Psoas muscle (tissue), 8 donors: ENCODE measurements at places on chromosomes 6 and 20. TPM values are rescaled to one million over a fixed set of nuclear protein-coding genes. Genes with fewer than 3 reads are reported as not detected.

DNA sequence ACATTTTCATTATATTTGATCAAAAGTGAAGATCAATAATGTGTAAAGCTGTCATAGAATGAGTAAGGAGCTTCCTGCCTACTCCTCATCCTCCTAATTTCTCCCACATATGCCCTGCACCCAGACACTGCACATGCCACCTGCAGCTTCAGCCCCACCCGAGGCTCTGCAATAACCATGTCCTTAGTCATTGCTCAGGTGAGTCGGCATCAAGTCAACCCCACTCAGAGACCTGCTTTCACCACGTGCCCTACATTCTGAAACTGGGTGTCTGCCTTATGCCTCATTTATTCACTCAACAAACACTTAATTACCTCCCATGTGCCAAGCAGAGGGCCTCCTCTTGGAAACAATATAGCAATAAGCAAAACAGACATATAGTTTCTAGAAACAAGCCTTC, 15.4 kb upstream of the TNFAIP3 start:
- no peaks in the 10 kb centered on the region for H3K36me3 ChIP-seq
- H3K4me3 ChIP-seq = no peak overlapping the region
- H3K4me1 ChIP-seq = no peaks in the 10 kb centered on the region

DNA sequence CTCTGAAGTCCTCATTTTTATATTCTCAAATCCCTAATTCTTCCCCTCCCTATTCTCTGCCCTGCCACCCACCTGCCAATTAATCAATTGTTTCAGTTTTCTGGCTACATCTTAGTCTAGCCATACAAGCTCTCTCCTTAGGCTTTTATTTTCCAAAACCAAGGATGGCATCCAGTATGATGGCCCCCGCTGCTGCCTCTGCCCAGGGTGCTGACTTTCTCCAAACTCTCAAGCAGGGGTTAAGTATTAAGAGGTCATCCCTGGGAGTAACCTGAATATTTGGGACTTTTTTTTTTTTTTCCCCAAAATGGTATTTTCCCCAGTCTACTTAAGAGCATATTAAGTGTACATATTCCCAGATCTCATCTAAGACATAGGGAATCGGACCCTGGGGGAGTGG, 183.8 kb downstream of the DHX35 start:
- no peaks in the 10 kb centered on the region for H3K36me3 ChIP-seq
- H3K4me3 ChIP-seq = no peak overlapping the region
- no peak overlapping the region for H3K27ac ChIP-seq
- DNase-seq = no peak

DNA sequence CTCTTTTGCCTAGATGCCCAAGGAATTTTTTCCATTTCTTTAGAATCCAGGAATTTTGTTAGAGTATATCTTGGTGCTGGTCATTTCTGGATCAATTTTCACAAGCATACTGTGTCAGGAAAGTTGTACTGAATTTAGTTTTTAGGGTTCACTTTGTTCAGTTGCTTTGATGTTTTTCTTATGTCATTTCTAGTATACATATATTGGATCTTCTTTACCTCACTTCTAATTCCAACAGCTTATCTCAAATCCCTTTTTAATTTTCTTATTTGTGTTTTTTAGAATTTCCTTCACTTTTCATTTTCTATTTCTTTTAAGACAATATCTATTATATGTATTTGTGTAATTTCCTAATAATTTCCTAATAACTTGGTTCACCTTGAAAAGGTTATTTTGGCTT, 281.0 kb upstream of the AGPAT4 start:
- H3K4me3 ChIP-seq = no peak overlapping the region
- no peaks in the 10 kb centered on the region for H3K36me3 ChIP-seq
- no peak for DNase-seq
- H3K27ac ChIP-seq = no peak overlapping the region

DNA sequence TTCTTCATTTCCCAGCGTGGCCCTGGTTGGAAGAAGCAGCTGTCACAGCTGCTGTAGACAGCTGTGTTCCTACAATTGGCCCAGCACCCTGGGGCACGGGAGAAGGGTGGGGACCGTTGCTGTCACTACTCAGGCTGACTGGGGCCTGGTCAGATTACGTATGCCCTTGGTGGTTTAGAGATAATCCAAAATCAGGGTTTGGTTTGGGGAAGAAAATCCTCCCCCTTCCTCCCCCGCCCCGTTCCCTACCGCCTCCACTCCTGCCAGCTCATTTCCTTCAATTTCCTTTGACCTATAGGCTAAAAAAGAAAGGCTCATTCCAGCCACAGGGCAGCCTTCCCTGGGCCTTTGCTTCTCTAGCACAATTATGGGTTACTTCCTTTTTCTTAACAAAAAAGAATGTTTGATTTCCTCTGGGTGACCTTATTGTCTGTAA, 292.7 kb downstream of the ESR1 start:
- H3K27ac ChIP-seq = peak overlapping the region; percentile 59
- no peaks in the 10 kb centered on the region for H3K36me3 ChIP-seq
- H3K4me3 ChIP-seq = no peak overlapping the region
- H3K4me1 ChIP-seq = peaks cover 28% of the 10 kb centered on the region
- H3K27me3 ChIP-seq = no peaks in the 10 kb centered on the region

DNA sequence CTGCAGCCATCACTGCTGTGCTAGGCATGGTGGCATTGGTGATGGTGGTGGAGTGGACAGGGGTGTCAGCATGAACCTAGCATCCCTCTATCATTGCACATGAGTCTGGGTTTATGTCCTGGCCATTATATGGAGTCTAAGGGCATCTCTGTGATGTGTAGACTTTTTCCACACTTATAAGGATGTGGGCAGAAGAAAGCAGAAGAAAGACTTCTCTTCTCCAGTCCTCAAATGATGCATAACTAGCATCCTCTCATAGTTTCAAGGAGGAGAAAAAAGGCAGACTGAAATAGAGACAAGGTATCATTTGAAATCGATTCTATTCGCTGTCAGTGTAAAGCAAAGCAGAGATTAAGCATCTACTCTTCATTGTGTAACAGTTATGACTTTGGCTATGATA, 140.0 kb upstream of the ATXN1 start:
- no peaks in the 10 kb centered on the region for H3K36me3 ChIP-seq
- peaks cover 14% of the 10 kb centered on the region for H3K4me1 ChIP-seq
- H3K4me3 ChIP-seq = no peak overlapping the region

GRCh38 chr6:133621751-133622150, 267.2 kb upstream of the TCF21 start:
- no peaks in the 10 kb centered on the region for H3K36me3 ChIP-seq
- no peaks in the 10 kb centered on the region for H3K4me1 ChIP-seq
- H3K27me3 ChIP-seq = no peaks in the 10 kb centered on the region
- no peak for DNase-seq
- H3K27ac ChIP-seq = no peak overlapping the region
- H3K4me3 ChIP-seq = no peak overlapping the region

DNA sequence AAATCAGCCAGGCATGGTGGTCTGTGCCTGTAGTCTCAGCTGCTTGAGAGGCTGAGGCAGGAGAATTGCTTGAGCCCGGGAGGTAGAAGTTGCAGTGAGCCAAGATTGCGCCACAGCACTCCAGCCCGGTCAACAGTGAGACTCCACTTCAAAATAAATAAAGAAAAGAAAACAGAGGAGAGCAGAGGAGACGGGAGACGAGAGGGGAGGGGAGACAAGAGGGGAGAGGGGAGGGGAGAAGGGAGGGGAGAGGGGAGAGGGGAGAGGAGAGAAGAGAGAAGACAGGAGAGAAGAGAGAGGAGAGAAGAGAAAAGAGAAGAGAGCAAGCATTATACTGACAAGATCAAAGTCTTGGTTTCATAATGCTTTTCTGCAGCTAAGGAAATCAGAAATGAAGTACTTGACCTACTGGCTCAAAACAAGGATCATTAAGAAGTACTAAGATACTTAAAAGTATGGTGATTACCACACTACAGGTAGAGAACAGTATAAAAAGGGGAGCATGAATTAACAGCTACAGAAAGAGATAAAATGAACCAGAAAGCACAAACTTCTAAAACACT, 30.5 kb downstream of the FAM8A1 start:
- H3K4me1 ChIP-seq = peaks cover 6% of the 10 kb centered on the region
- peaks cover 93% of the 10 kb centered on the region for H3K36me3 ChIP-seq
- no peaks in the 10 kb centered on the region for H3K27me3 ChIP-seq
- H3K4me3 ChIP-seq = no peak overlapping the region
- H3K27ac ChIP-seq = no peak overlapping the region

GRCh38 chr6:16320533-16321340, 82.3 kb downstream of the GMPR start:
- H3K4me3 ChIP-seq = peak overlapping the region; percentile 59
- H3K27me3 ChIP-seq = no peaks in the 10 kb centered on the region
- no peak for DNase-seq
- peaks cover 72% of the 10 kb centered on the region for H3K4me1 ChIP-seq
- peak overlapping the region; percentile 99 for H3K27ac ChIP-seq

DNA sequence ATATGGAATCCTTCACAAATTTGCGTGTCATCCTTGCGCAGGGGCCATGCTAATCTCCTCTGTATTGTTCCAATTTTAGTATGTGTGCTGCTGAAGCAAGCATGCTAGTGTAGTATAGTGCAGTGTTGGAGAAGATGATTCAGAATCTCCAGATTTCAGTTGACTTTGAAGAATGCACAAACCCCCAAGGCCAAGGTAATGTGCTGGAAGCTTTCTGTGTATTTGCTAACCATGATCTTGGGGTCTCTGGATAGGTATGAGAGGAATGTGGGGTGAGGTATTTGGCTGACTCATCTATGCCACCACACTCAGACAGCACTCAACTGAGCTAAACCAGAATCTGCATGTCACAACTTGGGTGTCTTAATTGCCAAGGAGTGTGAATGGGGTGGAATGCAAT, 42.6 kb upstream of the DEK start:
- no peak overlapping the region for H3K27ac ChIP-seq
- H3K27me3 ChIP-seq = no peaks in the 10 kb centered on the region
- peaks cover 10% of the 10 kb centered on the region for H3K4me1 ChIP-seq

DNA sequence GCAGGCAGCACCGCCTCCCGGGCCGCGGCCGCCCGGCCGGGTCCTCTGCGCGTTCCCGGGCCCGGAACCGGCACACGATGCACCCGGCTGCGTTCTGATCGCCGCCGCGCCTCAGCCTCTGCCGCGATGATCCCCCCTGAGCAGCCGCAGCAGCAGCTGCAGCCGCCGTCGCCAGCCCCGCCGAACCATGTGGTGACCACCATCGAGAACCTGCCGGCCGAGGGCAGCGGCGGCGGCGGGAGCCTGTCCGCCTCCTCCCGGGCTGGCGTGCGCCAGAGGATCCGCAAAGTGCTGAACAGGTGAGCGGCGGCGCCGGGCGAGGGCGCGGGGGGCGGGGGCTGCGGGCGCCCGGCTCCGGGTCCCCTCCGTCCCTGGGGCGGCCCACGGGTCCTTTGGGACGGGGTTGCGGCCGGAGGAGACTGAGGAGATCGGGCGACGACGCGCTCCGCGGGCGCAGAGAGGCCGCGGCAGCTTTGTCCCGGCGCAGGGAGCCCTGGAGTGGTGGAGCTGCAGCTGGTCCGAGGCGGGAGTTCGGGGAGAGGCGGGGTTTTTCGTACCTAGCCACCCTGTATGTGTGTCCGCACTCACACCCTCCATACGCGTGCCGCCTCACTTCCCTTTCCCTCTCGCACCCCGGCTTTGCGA, 659 bp downstream of the SLC35F1 start:
- peak overlapping the region; percentile 73 for H3K4me3 ChIP-seq
- no peak overlapping the region for H3K27ac ChIP-seq
- peaks cover 6% of the 10 kb centered on the region for H3K4me1 ChIP-seq
- H3K27me3 ChIP-seq = peaks cover 4% of the 10 kb centered on the region
- peak; percentile 10 for DNase-seq
- no peaks in the 10 kb centered on the region for H3K36me3 ChIP-seq

Gene RAMACL
- 0.68 TPM for total RNA-seq

DNA sequence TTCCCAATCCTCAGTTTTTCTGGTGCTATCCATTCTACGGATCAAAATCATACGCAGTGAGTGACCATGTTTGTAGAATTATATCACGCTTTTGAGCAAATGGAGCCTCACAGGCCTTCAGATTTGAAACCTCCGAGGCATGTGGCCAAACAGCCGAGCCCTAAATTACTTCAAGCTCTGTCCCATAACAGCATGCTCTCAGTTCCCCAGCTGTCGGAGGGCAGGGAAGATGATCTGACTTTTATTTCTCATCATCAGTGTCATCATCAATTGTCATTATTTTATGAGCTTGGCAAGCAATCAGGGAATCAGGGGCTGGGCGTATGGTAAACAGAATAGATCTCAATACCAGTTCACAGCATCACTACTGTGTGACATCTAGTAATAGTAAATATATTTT, 73.2 kb downstream of the PSMG4 start:
- no peaks in the 10 kb centered on the region for H3K36me3 ChIP-seq
- no peak overlapping the region for H3K4me3 ChIP-seq
- peaks cover 62% of the 10 kb centered on the region for H3K4me1 ChIP-seq
- H3K27ac ChIP-seq = no peak overlapping the region
- no peaks in the 10 kb centered on the region for H3K27me3 ChIP-seq
- DNase-seq = no peak

GRCh38 chr6:20479526-20479925, 54.7 kb upstream of the CDKAL1 start:
- H3K27ac ChIP-seq = no peak overlapping the region
- H3K4me3 ChIP-seq = no peak overlapping the region
- H3K4me1 ChIP-seq = no peaks in the 10 kb centered on the region

DNA sequence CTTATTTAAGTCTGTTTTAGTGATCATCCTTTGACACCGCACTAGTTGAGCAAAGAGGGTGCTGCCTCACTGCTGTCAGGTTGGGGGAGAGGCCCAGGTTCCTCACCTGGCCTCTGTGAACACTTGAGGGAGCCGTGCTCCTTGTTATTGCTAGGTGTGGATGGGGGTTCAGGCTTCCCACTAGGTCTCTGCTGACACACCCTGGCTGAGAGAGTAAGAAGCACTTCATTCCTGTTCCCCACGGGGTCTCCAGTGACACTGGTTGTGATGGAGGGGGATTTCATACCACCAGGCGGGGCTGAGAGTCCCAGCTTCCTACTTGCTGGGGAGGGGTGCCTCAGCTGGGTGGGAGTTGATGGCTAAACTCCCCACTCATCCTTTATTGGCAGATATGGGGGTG, 11.1 kb upstream of the NOTCH4 start:
- no peaks in the 10 kb centered on the region for H3K4me1 ChIP-seq
- H3K36me3 ChIP-seq = no peaks in the 10 kb centered on the region
- peak overlapping the region; percentile 21 for H3K27ac ChIP-seq
- no peaks in the 10 kb centered on the region for H3K27me3 ChIP-seq
- DNase-seq = no peak
- no peak overlapping the region for H3K4me3 ChIP-seq

- H3K4me1 ChIP-seq = no peaks in the 10 kb centered on the region
- no peaks in the 10 kb centered on the region for H3K27me3 ChIP-seq
- DNase-seq = no peak
- no peaks in the 10 kb centered on the region for H3K36me3 ChIP-seq
Observed at GRCh38 chr20:52783769-52784168, 188.4 kb upstream of the TSHZ2 start.

Gene ZFP57
- total RNA-seq = not detected

Gene SPATS1
- total RNA-seq = not detected

Gene CRISP3
- total RNA-seq = not detected

GRCh38 chr6:4848382-4849068, 72.3 kb downstream of the CDYL start:
- no peak overlapping the region for H3K27ac ChIP-seq
- peaks cover 26% of the 10 kb centered on the region for H3K4me1 ChIP-seq
- no peaks in the 10 kb centered on the region for H3K36me3 ChIP-seq
- DNase-seq = no peak
- H3K27me3 ChIP-seq = no peaks in the 10 kb centered on the region

- no peaks in the 10 kb centered on the region for H3K36me3 ChIP-seq
- H3K4me3 ChIP-seq = no peak overlapping the region
- DNase-seq = no peak
- H3K4me1 ChIP-seq = no peaks in the 10 kb centered on the region
- peaks cover 2% of the 10 kb centered on the region for H3K27me3 ChIP-seq
Observed at GRCh38 chr20:15699431-15700146, 873.7 kb downstream of the KIF16B start.

- no peaks in the 10 kb centered on the region for H3K27me3 ChIP-seq
- no peaks in the 10 kb centered on the region for H3K4me1 ChIP-seq
- H3K36me3 ChIP-seq = no peaks in the 10 kb centered on the region
- no peak overlapping the region for H3K27ac ChIP-seq
- H3K4me3 ChIP-seq = no peak overlapping the region
Observed at GRCh38 chr20:58274384-58274783, 35.1 kb upstream of the RAB22A start.
